ENCODE measurements at places on chromosomes 6 and 20.
A peak's percentile ranks its signal among the peaks of the same experiment; 100 is the strongest.

DNA sequence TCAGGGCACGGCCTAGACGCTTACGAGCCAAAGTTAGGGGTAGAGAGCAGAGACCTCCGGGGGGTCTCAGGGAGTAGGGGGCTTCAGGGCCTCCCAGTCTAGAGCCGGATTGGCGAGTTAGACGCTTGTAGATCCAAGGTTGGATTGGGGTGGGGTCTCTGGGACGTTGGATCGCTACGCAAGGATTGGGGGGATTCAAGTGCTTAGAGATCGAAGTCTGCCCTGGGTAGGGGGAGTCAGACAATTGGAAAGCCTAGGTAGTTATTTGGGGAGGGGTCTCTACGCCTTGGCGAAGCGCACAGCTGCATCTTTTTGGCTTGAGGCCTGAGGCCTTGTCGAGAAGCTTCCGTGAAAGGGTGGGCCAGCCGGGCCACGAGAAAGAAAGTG is 469 bp downstream of the STX16 start:
- DNase-seq = peak; percentile 37

- DNase-seq = no peak
Measured at GRCh38 chr6:139429580-139430145, 55.2 kb upstream of the CITED2 start.

DNA sequence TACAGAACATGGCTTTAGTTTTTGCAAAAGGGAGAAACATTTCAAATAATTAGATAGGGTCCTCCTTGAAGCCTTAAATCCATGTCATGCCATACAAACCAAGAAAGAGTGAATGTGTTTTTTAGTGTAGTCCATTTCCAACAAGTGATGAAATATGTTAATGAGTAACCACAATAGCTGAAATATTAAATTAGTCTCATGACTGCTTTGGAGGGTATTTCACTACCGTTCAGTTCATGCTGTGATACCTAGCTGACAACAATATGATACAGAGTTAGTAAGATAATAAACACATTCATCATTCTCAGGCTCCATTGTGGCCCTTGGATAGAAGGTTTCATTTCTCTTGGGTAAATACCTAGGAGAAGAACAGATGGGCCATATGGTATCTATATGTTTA is 5.8 kb upstream of the ID4 start:
- DNase-seq = no peak

- DNase-seq = peak; percentile 68
Measured at GRCh38 chr20:46752728-46753127, 43.3 kb downstream of the SLC2A10 start.

DNA sequence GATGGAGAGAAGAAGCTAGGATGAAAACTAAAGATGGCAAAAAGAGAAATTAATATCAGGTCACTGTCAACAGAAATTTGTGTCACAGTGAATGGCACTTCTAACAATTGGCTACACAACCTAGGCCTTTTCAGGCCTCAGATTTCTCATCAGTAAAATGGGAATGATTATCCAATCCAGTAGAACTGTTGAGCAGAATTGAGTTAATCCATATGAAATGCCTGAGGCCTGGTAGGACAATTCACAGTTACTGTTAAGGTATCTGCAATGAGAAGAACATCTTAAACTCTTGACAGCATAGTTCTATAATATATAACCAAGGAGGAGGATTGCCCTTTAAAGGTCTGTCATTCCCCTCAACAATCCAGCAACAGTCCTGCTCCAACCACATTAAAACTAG is 217.9 kb upstream of the ZNF217 start:
- DNase-seq = no peak

DNA sequence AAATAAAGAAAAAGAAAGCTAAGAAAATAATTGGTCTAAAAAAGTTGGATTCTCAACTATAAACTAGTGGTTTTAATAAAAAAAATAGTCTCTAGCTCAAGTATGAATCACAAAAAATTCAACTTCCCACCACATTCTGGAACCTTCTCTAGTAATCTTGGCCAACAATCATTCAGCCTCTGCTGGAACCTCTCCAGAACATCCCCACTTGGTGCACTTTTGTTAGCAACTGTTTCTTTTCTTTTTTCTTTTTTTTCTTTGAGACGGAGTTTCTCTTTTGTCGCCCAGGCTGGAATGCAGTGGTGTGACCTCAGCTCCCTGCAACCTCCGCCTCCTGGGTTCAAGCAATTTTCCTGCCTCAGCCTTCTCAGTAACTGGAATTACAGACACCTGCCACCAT is 35.7 kb downstream of the TXLNB start:
- no peak for DNase-seq

- DNase-seq = no peak
Measured at GRCh38 chr6:155787168-155787567, 331.5 kb upstream of the NOX3 start.

- DNase-seq = no peak
Measured at GRCh38 chr20:32577657-32578056, 7.5 kb downstream of the NOL4L start.

DNA sequence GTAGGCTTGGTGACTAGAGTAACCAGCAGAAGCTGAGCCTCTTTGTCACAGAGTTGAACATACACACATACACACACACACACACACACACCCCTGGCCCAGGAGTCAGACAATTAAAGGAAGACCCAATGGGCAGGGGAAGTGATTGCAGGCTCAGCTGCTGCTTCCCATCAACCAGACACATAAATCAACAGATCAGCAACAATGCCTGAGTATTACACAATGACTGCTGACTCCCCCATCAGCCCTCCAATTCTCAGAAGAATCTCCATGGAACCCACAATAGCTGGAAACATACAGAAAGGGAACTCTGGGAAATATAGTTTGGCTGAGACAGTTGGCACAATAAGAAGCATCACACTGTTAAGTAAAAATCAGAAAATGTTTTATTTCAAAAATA is 270.4 kb upstream of the PLCB4 start:
- no peak for DNase-seq

DNA sequence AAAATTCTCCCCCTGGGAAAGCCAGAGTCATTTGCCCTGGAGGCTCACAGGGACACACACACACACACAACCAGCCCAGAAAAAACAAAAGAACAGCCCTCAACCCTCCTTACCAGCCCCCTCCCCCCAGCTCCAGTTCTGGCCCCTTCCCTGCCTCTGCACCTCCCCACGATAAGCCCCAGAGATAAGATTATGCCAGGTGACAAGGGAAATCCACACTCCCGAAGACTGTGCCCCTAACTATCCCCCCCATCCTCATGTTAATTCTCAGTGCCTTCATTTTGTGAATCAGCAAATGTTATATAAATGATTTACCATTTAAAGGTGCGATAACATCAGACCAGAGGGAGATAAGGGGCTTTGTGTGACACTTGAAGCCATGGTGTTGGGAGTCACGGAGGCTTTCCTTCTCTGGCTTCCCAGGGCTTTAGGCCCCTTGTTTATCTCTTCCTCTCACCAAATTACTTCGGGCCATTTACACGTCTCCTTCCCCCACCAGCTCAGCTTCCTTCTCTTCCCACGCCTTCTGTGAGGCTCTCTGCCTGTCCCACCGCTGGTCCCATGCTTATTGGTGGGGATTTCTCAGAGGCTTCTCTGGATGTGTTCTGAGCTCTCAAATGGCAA is 12.5 kb upstream of the FOXC1 start:
- no peak for DNase-seq

GRCh38 chr6:2611092-2611491 is 139.6 kb downstream of the MYLK4 start:
- no peak for DNase-seq

DNA sequence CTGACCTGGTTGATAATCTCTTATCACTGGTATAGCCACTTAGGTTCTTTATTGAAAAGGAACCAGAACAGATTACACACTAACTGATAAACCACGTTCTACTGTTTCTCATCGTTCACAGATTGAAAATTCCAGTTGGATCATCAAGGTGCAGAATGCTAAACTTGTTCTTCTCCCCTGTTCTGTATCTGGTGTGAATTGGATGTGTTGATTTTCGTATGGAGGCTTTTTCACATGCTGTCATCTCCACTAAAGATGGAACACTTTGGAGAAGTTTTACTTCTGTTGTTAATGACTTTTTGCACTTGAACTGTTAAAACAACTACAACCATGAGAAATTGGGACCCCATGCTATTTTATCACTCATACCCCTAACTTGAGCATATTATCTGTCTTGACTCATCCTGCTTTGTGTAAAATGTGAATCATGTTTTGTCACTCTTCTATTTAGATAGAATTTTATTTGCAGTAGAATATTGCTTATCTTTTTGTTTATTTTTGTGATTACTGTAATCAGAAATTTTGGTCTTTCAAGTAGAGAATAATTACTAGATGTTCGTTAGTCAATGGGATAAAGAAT is 17.5 kb downstream of the VAPB start:
- no peak for DNase-seq

Measured in NCI-H1092 treated with DMSO at 0.1 percent for 48 hours (cell line).